ENCODE measurements at places on chromosomes 2 and 18.

DNA sequence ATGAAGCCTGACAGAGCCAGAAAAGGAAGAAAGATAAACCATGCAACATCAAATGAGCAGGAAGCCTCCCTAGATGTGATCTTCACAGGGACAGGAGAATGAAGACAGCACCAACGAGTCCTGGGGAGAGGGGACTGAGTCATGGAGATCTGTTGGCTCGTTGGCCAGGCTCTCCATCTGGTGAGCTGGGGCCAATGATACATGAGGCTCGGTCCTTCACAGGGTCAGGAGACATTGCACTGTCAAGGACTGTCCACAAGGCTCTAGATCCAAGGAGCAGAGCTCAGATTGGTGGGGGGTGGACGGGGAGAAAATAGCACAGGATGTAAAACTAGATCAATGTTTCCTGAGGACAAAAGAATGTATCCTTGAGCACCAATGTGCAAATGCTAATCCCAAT is 735 bp downstream of the CD207 start:
- H3K27ac ChIP-seq = no peak overlapping the region
- H3K4me3 ChIP-seq = no peak overlapping the region
- H3K27me3 ChIP-seq = peaks cover 7% of the 10 kb centered on the region
- no peak for DNase-seq
- H3K36me3 ChIP-seq = no peaks in the 10 kb centered on the region

- DNase-seq = no peak
- H3K36me3 ChIP-seq = no peaks in the 10 kb centered on the region
- H3K27me3 ChIP-seq = peaks cover 5% of the 10 kb centered on the region
- H3K27ac ChIP-seq = no peak overlapping the region
- H3K4me3 ChIP-seq = no peak overlapping the region
These were observed 213.2 kb downstream of the SMAD2 start for GRCh38 chr18:47717257-47717656.

- H3K4me1 ChIP-seq = peaks cover 5% of the 10 kb centered on the region
- H3K4me3 ChIP-seq = no peak overlapping the region
- H3K36me3 ChIP-seq = no peaks in the 10 kb centered on the region
- DNase-seq = no peak
- H3K27ac ChIP-seq = no peak overlapping the region
- peaks cover 9% of the 10 kb centered on the region for H3K27me3 ChIP-seq
These were observed 213.9 kb downstream of the TFCP2L1 start for GRCh38 chr2:121071034-121071504.

- DNase-seq = no peak
- no peak overlapping the region for H3K4me3 ChIP-seq
- H3K4me1 ChIP-seq = no peaks in the 10 kb centered on the region
- no peaks in the 10 kb centered on the region for H3K36me3 ChIP-seq
These were observed 143.2 kb downstream of the TMEFF2 start for GRCh38 chr2:192051533-192051932.

DNA sequence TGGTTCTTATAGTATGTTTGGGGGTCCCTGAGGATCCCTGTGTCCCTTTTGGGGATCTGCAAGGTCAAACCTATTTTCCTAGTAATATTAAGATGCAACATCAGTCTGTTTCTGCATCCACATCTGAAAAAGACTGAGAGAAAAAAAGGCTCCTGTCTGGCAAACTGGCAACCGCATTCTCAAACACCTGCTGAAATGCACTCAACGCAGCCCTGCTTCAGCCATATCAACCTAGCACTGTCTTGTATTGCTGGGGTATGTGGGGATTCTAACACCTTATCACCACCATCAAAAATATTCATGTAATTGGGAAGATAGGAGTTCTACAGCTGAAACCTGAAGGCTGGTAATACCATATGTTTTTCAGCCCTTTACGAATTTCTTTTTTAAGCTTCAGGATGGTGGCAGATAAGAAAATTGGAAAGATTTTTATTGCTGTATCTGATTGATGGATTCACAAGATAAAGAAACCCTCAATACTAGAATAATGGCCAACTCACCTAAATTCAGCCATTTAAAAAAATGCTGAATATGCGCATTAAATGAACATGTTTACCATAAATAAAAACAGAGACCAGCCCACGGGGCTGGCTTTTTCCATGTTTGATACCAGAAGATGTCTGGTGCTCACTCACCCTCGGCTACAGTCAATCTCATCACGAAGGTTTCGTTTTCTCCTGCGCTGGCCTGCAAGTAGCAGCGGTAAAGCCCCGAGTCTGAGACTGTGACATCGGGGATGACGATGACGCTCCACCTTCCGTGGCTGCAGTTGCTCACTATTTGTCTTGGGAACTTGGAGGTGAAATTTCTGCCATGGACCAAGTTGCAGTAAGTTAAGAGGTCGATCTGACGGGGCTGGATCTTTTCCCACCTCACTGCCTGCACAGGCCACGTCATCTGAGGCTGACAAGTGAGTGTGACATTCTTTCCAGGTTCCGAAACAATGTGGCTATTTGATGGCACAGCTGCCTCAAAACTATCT is 52.3 kb downstream of the CD226 start:
- no peak for DNase-seq
- peak overlapping the region; percentile 47 for H3K4me3 ChIP-seq
- peaks cover 5% of the 10 kb centered on the region for H3K36me3 ChIP-seq
- peaks cover 13% of the 10 kb centered on the region for H3K4me1 ChIP-seq
- H3K27ac ChIP-seq = no peak overlapping the region

- H3K36me3 ChIP-seq = no peaks in the 10 kb centered on the region
- H3K4me1 ChIP-seq = peaks cover 27% of the 10 kb centered on the region
- H3K27ac ChIP-seq = no peak overlapping the region
- no peaks in the 10 kb centered on the region for H3K27me3 ChIP-seq
These were observed 6.2 kb downstream of the ESPNL start for GRCh38 chr2:238106339-238106697.

DNA sequence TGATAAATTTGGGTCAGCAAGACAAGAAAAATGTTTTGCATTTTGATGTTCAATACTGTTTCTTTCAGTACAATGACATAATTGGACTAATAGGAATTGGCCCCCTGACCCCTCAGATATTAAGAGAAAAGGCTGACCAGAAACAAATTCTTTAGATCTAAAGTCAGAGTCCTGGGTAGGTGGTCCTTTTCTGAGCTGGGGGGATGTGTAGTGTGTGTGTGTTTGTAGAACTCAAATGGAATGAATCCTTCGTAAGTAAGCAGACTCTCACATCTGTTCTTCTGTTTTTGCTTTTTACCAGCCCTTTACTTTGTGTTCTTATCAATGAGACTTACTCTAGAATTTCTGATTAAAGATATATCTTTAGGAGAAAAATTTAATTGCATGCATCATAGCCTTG is 327.7 kb downstream of the TGIF1 start:
- no peak for DNase-seq
- H3K27ac ChIP-seq = no peak overlapping the region
- H3K4me1 ChIP-seq = no peaks in the 10 kb centered on the region

DNA sequence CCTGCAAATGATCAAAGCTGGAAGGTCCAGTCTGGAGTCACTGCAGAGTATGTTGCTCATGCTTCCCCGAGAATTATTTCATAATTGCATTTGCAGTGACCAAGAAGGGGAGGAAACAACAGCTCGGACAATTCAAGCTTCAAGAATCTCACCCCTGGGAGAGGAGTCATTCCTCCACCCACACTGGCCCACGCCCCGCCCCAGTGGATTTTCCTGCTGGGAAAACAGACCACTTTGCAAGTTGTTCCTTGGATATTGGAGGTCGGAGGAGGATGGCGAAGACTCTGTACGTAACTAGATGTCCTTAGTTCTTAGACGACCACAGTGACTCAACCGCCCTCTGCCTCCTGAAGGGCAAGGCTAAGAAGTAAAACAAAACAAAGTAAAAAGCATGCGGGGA is 159.4 kb downstream of the TPO start:
- peaks cover 6% of the 10 kb centered on the region for H3K27me3 ChIP-seq
- H3K4me1 ChIP-seq = no peaks in the 10 kb centered on the region
- no peaks in the 10 kb centered on the region for H3K36me3 ChIP-seq
- H3K27ac ChIP-seq = no peak overlapping the region
- no peak for DNase-seq
- no peak overlapping the region for H3K4me3 ChIP-seq

GRCh38 chr2:15688924-15689568 is 97.4 kb downstream of the DDX1 start:
- no peaks in the 10 kb centered on the region for H3K4me1 ChIP-seq
- no peaks in the 10 kb centered on the region for H3K36me3 ChIP-seq
- H3K4me3 ChIP-seq = no peak overlapping the region
- H3K27ac ChIP-seq = no peak overlapping the region
- no peak for DNase-seq

DNA sequence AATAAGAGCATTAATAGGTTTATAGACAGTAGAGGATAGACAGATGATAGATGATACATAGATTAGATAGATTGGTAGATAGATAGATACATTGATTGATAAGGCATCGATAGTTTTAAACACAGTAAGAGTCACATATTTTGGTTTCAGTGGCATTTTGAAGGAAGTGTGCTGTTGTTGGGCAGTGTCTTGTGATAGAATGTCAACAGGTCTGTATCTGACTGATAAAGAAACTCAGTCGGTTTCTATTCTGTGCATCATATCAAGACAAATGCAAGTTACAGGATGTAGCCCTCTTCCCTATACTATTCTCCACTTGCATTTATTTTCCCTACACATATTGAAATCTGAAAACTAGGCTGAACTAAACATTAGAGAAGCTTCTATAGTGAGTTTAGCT is 1229.0 kb upstream of the ZEB2 start:
- peak overlapping the region; percentile 2 for H3K27ac ChIP-seq
- H3K4me1 ChIP-seq = peaks cover 44% of the 10 kb centered on the region
- H3K4me3 ChIP-seq = no peak overlapping the region
- DNase-seq = no peak
- H3K36me3 ChIP-seq = no peaks in the 10 kb centered on the region

DNA sequence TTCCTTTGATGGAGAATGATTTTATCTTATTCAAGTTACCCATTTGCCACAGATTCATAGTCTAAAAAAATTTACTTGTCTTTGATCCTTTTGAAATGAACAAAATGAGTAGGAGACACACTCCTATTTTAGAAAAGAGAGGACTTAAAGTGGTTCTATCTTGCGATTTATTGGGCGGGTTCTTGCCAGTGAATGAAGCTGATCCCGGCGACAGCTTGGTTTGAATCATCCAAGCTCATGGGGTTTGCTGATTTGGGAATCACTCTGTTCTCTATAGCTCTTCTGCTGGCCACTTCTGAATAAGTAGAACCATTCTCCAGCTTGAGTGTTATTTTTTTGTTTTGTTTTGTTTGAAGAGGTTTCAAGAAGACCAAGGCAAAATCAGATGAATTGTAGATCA is 25.5 kb upstream of the PPP1CB start:
- H3K36me3 ChIP-seq = no peaks in the 10 kb centered on the region
- no peak overlapping the region for H3K27ac ChIP-seq
- no peaks in the 10 kb centered on the region for H3K27me3 ChIP-seq
- no peak overlapping the region for H3K4me3 ChIP-seq
- H3K4me1 ChIP-seq = peaks cover 5% of the 10 kb centered on the region

- H3K36me3 ChIP-seq = peaks cover 16% of the 10 kb centered on the region
- peaks cover 26% of the 10 kb centered on the region for H3K4me1 ChIP-seq
- no peaks in the 10 kb centered on the region for H3K27me3 ChIP-seq
These were observed 36.6 kb downstream of the CASP10 start for GRCh38 chr2:201219328-201220096.

DNA sequence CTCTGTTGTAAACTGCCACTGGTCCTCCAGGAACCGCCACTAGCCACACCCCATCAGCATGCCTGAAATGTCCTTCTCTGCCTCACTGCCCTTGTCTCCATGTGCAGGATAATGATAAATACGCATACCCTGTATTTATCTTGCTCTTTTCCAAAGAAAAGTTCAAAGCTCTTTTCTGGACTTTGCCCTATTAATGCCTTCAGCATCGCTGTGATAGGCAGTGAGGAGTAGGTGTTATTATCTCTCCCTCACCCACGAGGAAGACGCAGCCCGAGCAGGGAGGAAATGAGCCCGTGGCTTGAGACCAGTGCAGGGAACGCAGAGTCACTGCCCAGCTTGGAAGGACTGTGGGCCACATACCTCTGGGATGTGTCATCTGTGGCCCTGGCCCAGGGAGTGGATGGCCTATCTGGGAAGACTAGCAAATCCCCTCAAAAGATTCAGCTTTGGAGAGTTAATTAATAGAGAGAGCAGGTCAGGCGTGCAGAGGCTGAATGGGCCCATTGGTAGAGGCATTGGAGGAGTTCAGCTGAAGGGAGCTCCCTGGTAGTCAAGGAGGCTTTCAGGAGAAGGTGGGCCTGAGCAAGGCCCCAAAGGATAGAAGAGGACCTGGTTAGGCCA is 39.5 kb upstream of the MCFD2 start:
- peaks cover 26% of the 10 kb centered on the region for H3K4me1 ChIP-seq
- peak overlapping the region; percentile 60 for H3K27ac ChIP-seq
- H3K4me3 ChIP-seq = no peak overlapping the region
- H3K27me3 ChIP-seq = no peaks in the 10 kb centered on the region

GRCh38 chr2:158948964-158949699 is 19.3 kb upstream of the TANC1 start:
- peaks cover 7% of the 10 kb centered on the region for H3K4me1 ChIP-seq
- H3K27ac ChIP-seq = no peak overlapping the region
- DNase-seq = no peak
- no peaks in the 10 kb centered on the region for H3K27me3 ChIP-seq

- peak overlapping the region; percentile 58 for H3K27ac ChIP-seq
- H3K36me3 ChIP-seq = no peaks in the 10 kb centered on the region
- H3K4me1 ChIP-seq = peaks cover 3% of the 10 kb centered on the region
- H3K27me3 ChIP-seq = peaks cover 18% of the 10 kb centered on the region
These were observed 5.9 kb upstream of the DLX1 start for GRCh38 chr2:172079416-172079815.

DNA sequence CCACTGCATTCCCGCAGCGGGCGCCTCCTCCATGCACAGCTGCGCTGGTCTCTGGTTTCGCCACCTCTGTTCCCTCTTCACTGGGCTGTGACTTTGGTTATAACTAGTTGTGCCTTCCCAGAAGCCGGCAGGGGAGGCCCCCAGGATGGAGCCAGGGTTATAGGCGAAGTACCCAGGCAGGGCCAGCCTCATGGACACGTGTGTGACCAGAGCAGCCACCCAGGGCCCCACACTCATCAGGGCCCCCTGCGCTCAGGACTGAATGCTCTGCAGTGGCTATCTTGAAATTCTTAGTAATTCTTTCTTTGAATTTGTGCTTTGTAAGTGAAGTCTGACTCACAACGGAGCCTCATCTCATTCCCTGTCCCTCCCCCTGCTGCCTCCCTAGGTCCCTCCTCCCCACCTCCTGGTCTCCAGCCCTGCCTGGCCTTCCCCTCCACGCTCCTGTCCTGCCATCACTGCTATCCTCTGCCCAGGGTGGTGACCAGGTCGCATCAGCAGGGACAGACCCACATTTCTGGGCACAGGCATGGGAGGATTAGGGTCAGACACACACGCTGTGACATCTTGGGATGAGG is 38.1 kb upstream of the LBH start:
- DNase-seq = no peak
- H3K27ac ChIP-seq = no peak overlapping the region
- H3K36me3 ChIP-seq = no peaks in the 10 kb centered on the region
- peaks cover 4% of the 10 kb centered on the region for H3K27me3 ChIP-seq
- H3K4me1 ChIP-seq = peaks cover 7% of the 10 kb centered on the region

DNA sequence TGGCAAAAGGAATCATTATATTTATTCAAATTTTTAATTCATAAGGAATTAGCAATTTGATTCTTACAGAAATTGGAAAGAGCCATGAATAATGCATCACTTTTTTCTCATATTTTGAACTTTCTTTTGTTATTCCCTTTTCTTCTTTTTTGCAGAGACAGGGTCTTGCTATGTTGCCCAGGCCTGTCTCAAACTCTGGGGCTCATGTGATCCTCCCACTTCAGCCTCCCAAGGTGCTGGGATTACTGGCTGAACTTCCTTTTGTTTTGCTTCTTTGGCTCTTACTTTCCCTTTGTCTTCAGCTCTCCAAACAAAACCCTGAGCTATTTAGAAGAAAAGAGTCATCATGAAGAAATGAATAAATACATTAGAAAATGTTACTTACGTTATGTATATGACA is 30.8 kb downstream of the CDKL4 start:
- no peaks in the 10 kb centered on the region for H3K27me3 ChIP-seq
- H3K36me3 ChIP-seq = peaks cover 2% of the 10 kb centered on the region
- peaks cover 5% of the 10 kb centered on the region for H3K4me1 ChIP-seq
- no peak for DNase-seq
- H3K4me3 ChIP-seq = no peak overlapping the region

All from memory B cell (primary cell).